ENCODE measurements at places on chromosomes 6 and 20.

GRCh38 chr20:48683467-48684175 is 144.2 kb downstream of the PREX1 start:
- no peak for DNase-seq

- no peak for DNase-seq
These were observed 331.0 kb downstream of the HAO1 start for GRCh38 chr20:7609251-7609650.

DNA sequence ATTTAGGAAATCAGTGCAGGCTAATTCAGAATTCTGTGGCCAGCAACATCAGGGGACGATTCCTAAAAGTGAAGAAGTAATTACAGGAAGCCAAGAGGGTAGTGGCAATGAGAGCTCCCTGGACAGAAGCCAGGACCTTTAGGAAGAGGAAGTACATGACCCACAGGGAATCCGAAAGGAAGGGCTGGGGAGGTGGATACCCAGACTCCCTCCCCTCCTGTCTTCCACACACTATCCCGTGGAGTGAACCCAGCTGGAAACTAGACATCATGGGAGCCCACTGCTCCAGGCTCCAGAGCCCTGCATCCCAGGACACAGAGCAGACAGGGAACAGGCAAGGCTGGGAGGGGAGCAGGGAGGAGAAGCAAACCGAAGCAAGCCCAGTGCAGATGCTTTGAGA is 83.0 kb downstream of the SNX5 start:
- DNase-seq: no peak

DNA sequence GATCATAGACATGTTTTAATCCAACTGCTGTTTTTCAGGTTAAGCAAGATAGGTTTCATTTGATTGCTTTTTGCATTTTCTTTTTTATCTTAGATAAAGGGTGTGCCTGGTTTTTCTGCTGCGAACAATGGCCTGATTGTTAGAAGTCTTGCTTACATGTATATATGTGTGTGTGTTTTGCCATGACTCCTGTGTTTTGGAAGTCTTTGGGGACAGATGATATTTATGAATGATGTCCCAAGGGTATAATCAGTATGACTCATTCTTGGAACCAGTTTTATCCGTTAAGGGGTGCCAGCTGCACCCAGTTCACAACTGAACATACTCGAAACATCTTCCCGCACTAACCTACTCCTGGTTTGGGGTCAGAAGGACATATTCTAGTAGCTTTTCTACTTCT is 230.1 kb upstream of the SUPT3H start:
- DNase-seq: no peak

- DNase-seq: no peak
These were observed 108.7 kb downstream of the KIF13A start for GRCh38 chr6:17878734-17879133.

DNA sequence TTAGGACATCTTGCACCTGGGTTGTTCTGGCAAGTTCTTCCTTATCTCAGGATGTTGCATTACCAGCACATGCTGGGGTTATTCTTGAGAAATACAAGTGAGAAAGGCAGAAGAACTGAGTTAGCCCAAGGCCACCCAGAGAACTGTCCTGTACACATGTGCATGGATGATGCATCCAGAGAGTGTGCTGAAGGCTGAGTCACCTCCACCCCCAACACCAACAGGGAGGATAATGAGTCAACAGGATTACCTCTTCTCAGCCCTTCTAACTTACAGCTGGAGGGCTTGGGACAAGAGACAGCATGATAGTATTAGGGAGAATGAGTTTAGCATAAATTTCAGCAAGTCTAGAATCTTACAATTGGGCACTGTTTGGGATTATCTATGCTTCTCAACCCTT is 8.5 kb downstream of the SCGN start:
- DNase-seq: no peak

DNA sequence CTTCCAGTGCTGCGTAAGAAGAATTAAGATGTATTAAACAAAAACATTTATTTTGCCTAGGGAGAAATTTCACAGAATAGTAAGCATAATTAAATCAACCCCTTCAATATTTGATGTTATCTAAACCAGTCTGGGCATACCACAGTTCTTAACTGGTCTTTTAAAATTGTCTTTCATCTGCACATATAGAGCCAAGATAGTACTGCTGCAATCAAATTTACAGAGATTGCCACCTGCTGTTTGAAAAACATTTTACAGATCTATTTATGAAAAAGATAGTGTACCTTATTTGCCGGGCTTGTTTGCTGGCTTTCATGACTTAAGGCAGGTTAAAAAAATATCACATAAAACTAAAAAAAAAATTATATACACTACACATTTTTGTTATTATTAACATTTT is 323.2 kb downstream of the ADGRB3 start:
- DNase-seq: no peak

- no peak for DNase-seq
These were observed 122.8 kb downstream of the UST start for GRCh38 chr6:148869585-148869984.

GRCh38 chr20:3430376-3431069 is 23.1 kb upstream of the DNAAF9 start:
- DNase-seq: no peak

- DNase-seq: no peak
These were observed 207.0 kb upstream of the FOXA2 start for GRCh38 chr20:22791396-22791795.

DNA sequence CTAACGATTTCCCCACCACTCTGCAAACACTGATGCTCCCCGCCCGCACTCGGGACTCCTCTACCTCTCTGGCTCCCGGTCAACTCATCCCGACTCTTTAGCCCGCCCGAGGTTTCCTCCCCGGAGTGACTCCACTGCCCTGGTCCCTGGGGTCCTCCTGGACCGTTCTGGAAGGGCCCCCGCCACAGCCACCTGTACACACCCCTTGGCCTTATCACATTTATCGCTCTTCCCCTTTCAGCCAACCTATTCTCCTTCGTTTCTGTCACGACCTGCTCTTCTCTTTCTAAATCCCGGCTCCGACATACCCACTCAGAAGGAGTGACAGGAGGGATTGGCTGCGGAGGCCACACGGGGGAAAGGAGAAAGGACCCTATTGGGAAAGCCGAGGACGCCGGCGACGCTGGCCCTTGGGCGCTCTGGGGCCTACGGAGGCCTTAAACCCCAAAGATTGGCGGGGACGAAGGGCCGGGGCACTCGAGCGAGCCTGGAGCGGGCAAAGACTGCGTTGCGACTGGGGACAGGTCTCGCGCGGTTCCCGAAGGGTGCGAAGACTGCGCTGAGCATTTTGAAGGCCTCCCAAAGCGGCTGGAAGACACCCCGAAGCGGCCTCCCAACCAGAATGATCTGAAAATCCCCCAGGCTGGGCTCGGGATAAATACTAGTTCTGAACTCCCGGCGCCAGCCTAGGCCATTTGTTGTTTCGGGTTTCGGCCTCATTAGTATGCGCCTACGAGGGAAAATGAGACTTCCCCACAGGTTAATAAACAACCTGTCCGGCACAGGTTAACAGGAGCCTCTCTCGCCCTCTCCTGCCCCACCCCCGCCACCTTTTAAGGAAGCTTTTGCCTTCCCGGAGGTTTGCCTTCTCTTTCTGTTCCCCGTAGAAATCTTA is 9.2 kb downstream of the SIM1 start:
- no peak for DNase-seq

GRCh38 chr6:25991785-25992412 is 29.3 kb downstream of the TRIM38 start:
- DNase-seq: peak; percentile 5
